ENCODE measurements at places on chromosomes 7 and 10.

DNA sequence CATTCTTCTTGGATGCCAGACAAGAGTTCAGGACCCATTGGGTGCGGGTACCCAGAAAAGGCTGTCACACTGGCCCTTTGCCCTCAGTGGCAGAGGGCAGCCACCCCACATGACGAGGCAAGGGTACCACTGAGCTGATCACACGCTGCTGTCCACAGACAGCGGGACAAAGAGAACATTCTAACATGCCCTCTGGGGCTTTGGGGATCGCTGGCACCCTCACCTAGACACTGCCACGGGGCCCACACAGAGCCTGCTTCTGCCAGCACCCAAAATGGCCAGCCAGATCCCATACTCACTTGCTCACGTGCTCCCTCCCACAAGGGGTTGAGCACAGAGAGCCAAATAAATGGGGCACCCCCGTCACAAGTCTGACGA lies 16.7 kb upstream of the SPOCK2 start:
- no peak for DNase-seq

- peak; percentile 77 for DNase-seq
Measured at GRCh38 chr7:42198974-42199668, 37.9 kb downstream of the GLI3 start.

GRCh38 chr7:40093631-40094350 lies 40.6 kb downstream of the MPLKIP start:
- no peak for DNase-seq

GRCh38 chr7:155360495-155361345 lies 63.0 kb downstream of the INSIG1 start:
- DNase-seq, result no peak

GRCh38 chr7:38410056-38410455 lies 136.6 kb upstream of the TARP start:
- no peak for DNase-seq

- peak; percentile 22 for DNase-seq
Measured at GRCh38 chr7:156927571-156928405, 21.7 kb upstream of the NOM1 start.

- DNase-seq, result no peak
Measured at GRCh38 chr7:50640779-50641178, 75.6 kb upstream of the DDC start.

DNA sequence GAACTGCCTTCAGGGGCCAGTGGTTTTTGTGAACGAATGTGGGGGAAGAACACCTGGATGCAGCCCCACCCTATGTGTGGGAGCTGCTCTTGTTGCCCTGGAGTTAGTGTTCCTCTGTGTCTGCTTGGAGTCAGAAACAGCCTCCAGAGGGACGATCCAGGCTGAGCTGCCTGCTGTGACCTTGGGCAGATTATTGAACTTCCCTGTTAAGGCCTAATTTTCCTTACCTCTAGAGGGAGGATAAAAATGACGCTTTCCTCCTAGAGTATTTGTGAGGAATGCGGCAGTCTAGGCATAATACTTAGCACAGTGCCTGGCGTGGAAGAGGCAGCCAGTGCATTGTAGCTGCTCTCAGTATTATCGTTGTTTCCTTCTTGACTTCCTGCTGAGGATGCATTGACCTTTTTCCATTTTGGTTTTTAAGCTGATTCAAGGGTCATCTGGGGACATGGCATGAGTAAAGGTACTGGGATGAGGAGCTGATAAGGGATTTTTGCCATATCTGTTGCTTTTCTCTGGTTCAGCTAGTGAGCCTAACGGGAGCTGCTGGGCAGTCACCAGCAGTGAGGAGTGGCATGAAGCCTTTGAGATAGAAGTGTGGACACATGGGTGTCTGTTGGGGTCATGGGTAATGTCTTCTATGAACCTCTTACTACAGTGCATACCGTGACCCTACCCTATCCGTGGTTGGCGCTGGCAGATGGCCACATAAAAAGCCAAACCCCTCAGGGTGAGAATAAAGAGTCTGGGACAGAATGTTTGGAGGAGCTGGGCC lies 6.4 kb downstream of the ZFYVE27 start:
- DNase-seq, result no peak

- no peak for DNase-seq
Measured at GRCh38 chr7:100802951-100803350, 24.4 kb downstream of the EPHB4 start.
